ENCODE measurements at places on chromosomes 11 and 22.

- DNase-seq = no peak
Observed at GRCh38 chr11:72042064-72042745, 38.1 kb downstream of the NUMA1 start.

- DNase-seq = no peak
Observed at GRCh38 chr11:71155846-71156245, 96.5 kb downstream of the SHANK2 start.

- no peak for DNase-seq
Observed at GRCh38 chr22:30947173-30947815, 21.3 kb downstream of the MORC2 start.

- no peak for DNase-seq
Observed at GRCh38 chr11:81092522-81092921, 1641.1 kb downstream of the FAM181B start.

DNA sequence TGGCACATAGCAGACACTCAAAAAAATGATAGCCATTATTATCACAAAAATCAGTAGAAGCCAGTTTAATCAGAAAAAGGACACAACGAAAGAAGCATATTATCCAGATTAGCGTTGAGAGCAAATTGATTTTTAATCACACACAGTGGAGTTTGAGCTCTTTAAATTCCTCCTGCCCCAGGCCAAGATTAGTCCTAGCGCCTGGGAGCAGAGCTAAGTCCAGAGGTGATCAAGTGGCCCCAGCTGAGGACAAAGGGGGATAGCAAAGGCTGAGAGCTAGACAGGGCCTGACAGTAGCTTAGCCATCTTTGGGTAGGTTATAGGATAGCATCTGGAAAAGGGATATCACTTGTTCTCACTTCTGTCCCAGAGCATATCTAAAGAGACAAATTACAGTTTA lies 133.6 kb downstream of the NXPE2 start:
- DNase-seq = no peak

GRCh38 chr11:116798368-116798767 lies 6.7 kb upstream of the APOA5 start:
- no peak for DNase-seq

GRCh38 chr22:31628969-31629708 lies 32.9 kb downstream of the PISD start:
- no peak for DNase-seq

DNA sequence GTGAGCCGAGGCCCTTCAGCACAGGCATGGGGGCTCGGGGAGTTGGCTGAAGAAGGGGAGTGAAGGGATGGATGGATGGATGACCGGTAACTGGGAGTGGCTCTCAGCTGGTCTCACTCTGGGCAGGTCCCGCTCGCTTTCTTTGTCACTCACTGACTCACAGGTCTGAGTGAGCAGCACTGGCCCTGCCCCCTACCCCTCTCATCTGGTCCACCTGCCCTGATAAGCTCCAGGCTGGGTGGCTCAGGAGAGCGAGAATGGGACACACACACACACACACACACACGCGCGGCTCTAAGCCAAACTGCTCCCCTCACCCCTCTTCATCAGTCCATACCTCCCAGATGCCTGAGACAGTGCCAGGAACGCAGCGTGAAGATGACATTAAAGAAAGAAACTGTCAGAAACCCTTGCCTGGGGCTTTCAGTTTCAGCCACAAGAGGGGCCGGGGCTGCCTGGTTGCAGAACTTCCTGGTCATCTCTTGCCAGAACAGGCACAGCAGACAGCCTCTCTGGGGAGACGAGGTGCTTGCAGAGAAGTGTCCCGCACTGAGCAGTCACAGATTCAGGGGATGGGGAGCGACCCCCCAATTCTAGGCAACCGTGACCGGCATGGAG lies 16.5 kb upstream of the SHISAL1 start:
- DNase-seq = no peak

GRCh38 chr11:2787816-2788167 lies 88.0 kb upstream of the KCNQ1OT1 start:
- no peak for DNase-seq

- DNase-seq = no peak
Observed at GRCh38 chr11:79026803-79027445, 413.9 kb downstream of the TENM4 start.

- no peak for DNase-seq
Observed at GRCh38 chr11:7115780-7116179, 27.0 kb downstream of the RBMXL2 start.

DNA sequence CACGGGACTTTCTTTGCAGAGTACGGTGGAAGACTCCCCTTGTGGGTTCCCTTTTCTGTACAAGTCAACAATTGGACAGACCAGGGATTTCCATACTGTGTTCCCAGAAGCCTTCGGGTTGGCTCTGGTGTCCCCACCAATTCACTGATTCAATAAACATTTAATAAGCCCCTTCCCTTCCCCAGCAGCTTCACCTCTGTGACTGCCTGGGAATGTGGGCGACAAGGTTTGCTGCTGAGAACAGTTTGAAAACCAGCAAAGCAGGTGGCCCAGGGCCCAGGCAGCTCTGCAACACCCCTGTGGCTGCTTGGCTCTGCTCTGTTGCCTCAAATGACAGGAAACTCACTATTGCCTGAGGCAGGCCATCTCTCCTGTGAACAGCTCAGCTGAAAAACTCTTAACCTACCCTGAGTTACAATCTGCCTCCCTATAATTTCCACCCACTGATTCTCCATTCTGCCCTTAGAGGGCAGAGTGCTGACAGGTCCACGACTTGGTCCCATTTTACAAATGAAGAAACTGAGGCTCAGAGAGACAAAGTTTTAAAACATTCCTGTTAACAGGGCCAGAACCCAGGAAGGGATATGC lies 10.4 kb downstream of the ADORA2A start:
- DNase-seq = no peak

GRCh38 chr11:12606597-12606996 lies 67.6 kb upstream of the TEAD1 start:
- peak; percentile 38 for DNase-seq

- no peak for DNase-seq
Observed at GRCh38 chr22:11605468-11605981, 3922.5 kb upstream of the OR11H1 start.

GRCh38 chr11:55673860-55674259 lies 11.9 kb downstream of the OR4C6 start:
- DNase-seq = no peak

DNA sequence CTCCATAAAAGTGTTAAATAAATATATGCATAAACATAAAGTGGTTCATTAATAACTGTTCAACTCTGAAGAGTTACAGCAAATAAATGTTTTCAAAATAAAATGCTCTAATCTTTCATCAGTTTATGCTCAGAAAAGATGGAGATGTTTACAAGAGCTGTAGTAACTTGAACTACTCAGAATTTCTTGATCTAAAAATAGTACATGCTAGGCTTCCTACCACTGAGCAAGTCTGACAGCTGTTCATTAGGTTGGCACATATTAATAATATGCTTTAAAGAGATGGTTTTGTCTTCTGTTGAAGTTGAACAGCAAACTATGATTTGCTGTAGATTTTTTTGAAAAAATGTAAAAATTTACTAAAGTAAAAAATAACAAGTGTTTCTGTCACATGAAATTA lies 10.8 kb upstream of the SLN start:
- DNase-seq = no peak

GRCh38 chr11:12188548-12189317 lies 78.3 kb downstream of the MICAL2 start:
- no peak for DNase-seq

- DNase-seq = no peak
Observed at GRCh38 chr11:41457216-41458014, 2.0 kb downstream of the LRRC4C start.

GRCh38 chr11:19218216-19218615 lies 16.4 kb upstream of the CSRP3 start:
- DNase-seq = no peak

- no peak for DNase-seq
Observed at GRCh38 chr22:38271927-38272372, 860 bp downstream of the TMEM184B start.

DNA sequence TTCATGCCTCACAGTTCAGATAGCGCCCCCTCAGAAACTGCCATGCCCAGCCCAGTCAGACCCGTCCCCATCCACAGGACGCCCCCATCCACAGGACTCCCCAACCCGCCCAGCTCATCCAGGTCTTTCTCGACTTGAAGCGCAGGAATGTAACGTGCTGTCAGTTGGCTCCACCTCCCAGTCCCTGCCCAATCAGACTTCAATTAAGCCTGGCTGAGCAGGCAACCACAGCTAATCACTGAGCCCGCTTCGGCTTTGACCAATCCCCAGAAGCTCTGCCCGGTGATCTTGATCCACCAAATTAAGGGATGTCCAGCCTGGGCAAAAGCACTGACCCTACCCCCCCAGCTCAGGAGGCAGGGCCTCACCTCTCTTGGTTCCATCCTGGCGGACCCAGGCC lies 10.5 kb upstream of the MFNG start:
- peak; percentile 92 for DNase-seq

DNA sequence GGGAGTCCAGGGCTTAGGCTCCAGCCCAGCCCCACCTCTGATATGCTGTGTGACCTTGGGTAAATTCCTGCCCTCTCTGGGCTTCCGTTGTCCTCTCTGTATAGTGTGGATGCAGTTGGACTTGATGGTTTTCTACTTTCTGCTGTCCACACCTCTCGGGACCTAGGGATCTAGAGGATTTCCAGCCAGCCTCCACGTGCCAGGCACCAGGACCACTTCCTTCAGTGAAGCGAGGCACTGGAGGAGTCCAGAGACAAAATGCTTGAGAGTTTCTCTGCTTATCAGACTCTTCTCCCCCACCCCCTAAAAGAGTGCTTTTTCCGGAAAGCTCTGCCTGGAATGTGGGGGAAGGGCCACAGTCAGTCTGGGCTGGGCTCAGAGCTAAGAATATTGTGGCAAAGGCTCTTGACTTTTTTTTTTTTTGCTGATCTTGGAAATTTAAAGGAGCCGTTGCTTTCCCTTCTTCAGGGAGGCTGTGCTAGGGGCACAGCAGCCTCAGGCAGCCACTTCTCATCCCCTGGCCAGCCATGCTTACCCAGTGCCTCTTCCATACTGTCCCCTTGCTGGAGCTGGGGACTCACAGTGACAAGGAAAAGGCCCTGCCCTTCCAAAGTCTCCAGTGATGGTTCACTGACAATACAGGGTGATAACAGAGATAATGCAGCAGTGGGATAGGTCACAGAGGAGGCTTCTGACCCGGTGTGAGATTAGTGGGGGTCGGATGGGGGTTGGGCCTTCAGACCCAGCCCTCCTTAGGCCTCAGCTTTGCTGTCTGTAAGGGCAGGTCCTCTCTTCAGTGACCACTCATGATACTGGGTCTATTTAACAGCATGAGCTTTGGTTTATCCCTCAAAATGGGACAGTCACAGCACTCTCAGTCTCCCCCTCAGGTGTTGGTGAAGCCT lies 2.9 kb upstream of the SERPINH1 start:
- DNase-seq = peak; percentile 46

All from ACHN (cell line).